Inflammatory macrophage treated with lipopolysaccharide for 1 hour (primary cell): ENCODE measurements at places on chromosomes 12 and 14.

DNA sequence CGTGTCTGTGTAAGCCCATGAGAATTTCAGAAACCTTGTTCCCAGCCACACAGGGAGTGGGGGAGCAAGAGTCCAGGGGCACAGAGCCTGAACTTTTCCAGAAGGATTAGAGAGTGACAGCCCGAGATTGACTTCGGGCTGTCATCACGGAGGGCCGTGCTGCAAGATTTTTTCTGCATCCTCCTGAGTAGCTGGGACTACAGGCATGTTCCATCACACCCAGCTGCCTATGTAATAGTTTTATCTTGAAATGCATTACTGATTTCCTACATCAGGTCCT, 14.4 kb downstream of the EVL start:
- no peak for DNase-seq

DNA sequence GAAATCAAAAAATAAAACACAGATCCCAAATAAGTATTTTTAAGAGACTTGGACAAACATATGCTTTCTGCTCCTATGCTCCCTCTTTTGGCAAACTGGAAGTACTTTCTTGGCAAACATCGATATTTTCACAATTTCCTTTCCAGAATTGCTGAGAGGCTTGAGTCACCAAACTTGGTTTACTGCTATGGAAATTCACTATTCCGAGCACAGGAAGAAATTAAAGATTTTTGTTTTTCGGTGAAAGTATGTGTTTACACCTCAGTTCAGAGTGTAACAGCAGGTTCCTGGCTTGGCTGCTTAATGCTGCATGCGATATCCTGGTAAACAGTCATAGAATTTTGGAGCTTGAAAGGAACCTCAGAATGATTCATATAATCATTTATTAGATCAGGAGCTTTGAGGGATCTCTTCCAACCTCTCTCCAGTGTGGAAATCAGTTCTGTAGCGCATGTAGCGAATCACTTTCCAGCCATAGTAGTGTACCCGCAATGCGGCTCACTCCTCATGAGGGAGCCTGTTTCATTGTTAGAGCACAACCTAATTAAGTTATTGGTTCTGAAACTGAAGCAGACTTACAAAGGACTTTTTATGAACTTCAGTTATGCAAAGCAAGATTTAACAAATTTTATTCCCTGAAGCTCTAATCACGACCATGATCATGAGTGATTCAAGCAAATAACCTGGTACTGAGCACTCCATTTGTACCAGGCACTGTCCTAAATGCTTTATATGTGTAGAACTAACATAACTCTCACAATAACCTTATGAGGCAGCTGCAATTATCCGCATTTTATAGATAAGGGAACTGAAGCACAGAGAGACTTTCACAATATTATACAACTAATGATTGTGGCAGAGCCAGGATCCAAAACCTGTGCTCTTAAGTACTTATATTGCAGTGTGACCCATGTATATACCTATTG, 56.4 kb upstream of the ATP2A2 start:
- DNase-seq, result peak; percentile 47

GRCh38 chr12:93982771-93983315, 165.5 kb upstream of the PLXNC1 start:
- DNase-seq, result no peak

DNA sequence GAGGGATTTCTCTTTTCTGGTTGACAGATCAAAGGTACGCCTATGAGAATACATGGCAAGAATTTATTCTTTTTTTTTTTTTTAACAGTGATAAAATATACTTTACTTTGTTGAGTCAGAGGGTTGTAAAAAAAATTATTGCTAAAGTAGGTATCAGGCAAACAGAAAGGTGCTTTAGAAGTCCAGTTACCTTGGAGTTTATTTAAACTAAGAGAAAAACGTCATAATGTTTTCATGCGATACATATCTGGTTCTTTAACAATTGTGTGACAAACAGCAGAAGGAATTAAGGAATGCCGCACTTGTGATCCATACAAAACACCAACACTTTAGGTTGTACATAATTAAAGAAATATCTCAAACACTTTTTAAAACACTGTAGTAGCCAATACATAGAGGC, 94.2 kb downstream of the BORCS5 start:
- DNase-seq, result no peak

DNA sequence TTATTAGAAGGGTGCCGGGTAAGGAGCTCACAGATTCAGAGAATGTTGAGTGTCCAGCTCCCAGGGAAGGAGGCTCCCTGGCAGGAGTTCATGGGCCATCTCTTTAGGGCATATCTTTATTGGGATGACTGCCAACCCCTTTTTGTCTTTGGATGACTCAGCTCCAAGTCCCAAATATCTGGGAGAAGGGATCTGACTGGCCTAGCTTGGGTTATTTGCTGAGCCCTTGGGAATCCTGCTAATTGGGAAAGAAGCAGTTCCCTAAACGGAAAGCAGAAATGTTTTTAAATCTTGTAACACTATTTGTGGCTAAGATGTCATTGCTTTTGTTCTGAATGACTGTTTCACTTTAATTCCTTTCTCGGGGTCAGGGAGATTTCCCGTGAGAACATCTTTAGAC, 12.6 kb downstream of the DDX55 start:
- DNase-seq, result peak; percentile 0

DNA sequence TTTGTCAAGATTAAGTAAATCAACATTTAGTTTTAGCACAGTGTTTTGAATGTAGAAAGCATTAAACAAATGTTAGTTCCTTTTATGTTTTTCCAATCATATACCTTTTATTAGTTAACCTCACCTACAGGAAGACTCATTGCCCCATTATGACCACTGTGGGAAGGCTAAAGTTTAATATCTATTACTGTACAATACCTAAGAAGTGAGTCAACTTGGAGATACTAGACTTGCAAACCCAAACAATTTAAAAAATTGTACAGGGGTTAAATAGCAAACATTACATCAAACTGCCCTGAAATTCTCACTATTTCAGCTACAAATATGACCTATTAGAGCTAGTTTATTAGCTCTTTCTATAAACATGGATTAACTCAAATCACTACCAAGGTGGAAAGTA, 8.6 kb upstream of the G2E3 start:
- no peak for DNase-seq

DNA sequence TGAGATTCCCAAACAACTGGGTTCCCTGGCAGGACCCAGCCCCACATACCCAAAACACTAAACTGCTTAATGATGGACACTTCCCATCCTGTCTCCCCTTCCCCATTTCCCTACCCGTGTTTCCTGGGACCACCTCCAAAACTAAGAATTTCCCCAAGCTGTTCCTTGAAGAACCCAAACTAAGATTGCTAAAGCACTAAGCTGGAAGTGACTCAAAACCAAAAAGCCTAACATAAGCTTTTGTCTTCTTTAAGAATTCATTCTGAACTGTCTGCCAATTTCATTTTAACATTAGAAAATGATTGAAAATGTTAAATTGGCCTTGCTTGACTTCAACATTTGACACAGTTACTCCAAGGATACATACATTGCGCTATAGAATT, 29.5 kb upstream of the STAB2 start:
- no peak for DNase-seq
